ENCODE measurements at places on chromosomes 3 and 15.

GRCh38 chr3:6935970-6936369 lies 75.1 kb downstream of the GRM7 start:
- no peak for DNase-seq

- DNase-seq, result no peak
Measured at GRCh38 chr3:100865442-100865841, 127.8 kb downstream of the ABI3BP start.

DNA sequence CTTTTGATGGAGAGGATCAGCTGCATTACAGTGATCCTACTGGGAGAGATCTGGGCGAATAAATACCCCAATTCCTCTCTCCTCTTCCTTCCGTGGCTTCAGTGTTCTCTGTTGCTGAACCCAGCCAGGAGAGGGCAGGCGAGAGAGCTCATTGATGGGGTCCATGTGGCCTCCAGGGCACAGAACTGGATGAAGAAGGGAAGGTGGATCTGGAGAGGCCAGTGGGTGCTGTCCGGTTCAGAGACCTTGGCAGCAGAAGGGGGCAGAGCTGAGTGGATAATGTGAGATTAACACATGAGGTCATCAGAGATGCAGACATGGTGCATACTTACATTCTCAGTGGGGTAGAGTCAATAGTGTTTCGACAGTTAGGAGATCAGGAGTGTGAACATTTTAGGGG lies 193.6 kb downstream of the CLSTN2 start:
- DNase-seq, result peak; percentile 47

DNA sequence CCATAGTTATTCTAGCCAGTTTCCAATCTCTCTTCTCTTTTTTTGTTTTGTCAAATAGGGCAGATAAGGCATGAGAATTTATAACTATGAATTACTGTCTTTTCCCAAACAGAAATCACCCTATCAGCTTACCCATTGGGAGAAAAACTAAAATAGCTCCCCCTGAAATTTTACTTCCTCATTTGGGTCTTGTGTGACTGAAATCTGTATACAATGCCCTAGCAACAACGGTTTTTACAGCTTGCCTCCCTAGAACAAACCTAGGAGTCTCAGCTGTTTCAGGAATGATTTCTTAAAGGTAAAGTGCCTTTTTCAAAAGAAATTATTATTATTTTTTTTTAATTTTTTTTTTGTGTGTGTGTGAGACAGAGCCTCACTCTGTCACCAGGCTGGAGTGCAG lies 56.8 kb downstream of the CD86 start:
- no peak for DNase-seq

DNA sequence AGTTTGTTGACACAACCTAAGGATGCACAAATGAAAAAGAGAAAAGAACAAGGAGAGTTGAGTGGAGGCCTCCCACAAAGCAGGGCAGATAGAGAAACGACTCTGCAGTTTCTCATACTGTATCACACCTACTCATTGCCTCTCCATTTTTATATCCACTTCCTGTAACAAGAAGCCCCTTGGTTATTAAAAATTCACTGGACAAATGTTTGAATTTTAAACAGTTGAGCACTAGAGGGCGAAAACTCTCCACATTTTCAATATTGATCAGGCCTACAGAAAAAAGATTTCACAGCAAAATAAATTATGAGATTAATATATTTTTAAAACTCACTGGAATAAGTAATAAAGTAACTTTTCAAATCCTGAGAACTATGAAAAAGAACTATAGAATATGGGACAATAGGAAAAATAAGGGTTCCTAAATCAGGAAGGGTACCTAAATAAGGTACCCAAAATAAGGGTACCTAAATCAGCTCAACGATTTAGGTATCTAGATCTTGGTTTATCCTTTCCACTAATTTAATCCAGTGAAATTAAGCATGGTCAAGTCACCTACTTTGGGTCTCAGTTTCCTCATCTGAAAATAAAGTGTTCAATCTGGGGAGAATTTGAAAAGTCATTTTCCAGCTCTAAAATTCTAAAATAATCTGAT lies 47.0 kb upstream of the PPIB start:
- no peak for DNase-seq

DNA sequence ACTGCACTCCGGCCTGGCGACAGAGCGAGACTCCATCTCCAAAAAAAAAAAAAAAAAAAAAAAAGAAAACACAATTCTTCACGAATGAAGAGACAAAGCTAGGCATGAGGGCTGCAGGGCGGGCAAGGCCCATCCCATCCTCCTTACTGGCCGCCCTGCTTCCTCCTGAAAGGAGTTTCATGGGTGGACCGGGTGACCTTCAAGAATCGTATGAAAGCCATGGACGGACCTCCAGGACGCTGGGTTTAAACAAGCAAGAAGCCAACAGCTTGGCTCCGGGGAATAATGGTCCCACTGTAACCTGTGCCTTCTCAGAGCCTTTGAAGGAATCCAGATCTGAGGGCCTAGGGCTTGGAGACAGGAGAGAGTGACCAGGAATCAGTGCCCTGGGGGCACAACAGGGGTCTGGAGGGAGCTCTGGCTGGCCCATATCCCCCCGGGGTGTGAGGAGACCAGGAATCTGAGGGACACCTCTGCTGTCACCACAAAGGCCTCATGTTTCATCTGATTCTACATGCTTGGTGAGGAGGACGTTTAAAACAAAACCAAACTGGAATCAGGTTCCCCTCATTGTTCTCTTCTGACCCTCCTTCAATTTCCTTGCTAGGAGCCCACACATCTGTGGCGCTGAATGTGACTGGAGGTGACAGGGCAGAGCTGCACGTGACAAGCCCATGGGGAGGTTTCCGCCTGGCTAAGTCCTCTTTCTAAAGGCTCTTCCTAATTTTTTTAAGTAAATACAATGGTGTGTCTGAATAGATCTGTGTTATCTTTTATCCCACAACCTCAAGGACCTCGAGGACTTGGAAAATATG lies 46.1 kb downstream of the WHAMM start:
- DNase-seq, result no peak

- DNase-seq, result no peak
Measured at GRCh38 chr3:172617976-172618375, 92.9 kb downstream of the NCEH1 start.

DNA sequence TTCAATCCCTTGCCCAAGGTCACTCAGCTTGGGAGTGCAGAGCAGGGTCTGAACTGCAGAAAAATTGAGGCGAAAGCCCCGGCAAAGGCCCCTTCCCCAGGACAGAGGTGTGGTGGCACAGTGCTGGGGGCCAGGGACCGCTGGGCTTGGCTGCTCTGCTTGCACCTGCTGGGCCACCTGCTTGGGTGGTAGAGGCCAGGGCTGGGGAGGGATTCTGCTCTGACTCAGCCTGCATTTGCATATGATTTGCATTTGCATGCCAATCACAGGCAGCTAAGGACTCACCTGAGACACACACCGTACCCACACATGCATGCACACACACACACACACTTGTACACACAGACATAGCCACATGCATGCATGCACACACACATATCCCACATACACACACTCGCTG lies 9.9 kb downstream of the GRM2 start:
- no peak for DNase-seq

DNA sequence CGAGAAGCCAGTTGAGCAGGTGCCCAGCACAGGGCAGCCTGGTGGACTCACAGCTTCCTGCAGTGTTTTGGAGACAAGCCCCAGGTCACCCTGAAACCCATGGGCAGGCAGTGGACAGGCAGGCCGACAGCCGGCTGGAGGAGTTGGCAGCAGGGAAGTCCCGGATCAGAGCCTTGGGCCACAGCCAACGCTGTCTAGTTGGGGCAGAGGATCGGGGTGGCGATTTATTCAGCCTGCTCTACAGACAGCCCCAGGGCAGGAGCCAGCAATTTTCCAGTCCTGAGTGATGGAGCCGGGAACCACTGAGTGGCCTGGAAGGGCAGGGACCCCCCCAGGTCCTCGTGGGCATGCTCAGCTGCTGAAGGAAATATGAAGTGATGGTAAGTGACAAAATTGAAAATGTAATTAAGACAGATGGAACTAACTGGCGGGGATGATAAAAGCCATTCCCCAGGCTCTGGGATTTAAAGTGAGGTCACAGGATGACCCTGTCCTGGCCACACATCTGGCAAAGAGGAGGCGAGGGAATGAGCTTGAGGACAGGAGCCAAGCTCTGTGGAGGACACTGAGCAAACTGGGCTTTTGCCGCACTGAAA lies 34.4 kb upstream of the TBC1D21 start:
- DNase-seq, result no peak

GRCh38 chr15:67750371-67750770 lies 74.9 kb upstream of the SKOR1 start:
- DNase-seq, result no peak

DNA sequence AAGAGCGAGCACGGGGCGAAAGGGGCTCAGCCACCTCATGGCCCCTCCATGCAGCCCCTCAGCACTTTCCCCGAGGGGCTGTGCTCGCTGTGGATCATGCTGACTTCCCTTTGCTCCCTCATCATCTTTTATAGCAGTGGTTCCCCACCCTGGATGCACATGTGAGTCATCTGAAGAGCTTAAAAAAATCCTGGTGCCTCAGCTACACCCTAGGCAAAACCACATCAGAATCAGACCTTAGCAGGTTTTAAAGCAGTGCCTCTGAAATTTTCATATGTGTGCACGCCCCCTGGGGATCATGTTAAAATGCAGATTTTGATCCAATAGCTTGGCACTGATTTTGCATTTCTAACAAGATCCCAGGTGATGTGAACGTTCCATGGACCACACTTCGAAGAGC lies 50.9 kb downstream of the FEM1B start:
- no peak for DNase-seq

DNA sequence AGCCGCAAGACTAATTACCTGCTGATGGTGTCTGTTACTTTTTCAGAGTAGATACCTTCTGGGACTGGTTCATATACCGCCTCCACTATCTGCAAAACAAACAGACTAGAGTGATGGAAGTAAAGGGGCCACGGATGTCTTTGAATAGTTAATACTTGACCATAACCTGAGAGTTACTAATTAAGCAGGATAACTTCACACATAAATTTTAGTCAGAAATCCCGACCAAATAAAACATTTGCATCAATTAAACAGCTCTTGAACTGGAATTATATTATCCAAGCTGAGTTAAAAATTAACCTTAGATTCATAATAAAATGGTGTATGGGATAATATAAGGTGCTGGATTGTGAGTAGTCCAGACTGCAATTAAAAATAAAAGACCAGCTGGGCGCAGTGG lies 167.7 kb downstream of the NEK10 start:
- DNase-seq, result no peak

GRCh38 chr15:31178705-31179104 lies 77.2 kb upstream of the TRPM1 start:
- no peak for DNase-seq

DNA sequence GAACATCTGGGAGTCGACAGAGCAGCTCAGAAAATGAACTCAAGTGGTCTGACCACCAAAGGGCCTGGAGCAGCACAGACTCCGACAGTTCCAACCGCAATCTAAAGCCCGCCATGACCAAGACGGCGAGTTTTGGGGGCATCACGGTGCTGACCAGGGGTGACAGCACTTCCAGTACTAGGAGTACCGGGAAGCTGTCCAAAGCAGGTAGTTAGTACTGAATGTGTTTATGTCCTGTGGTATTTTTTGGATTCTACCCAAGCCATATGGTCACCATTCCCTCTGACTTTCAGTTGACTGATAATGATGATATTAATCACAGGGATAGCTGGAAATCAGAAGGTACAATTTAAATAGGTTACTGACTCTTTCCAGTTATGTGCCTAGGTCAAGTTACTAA lies 82.3 kb downstream of the ARPP21 start:
- DNase-seq, result no peak

GRCh38 chr15:29472901-29473445 lies 203.4 kb upstream of the NSMCE3 start:
- DNase-seq, result no peak

GRCh38 chr15:95647531-95648277 lies 682.8 kb upstream of the NR2F2 start:
- no peak for DNase-seq

DNA sequence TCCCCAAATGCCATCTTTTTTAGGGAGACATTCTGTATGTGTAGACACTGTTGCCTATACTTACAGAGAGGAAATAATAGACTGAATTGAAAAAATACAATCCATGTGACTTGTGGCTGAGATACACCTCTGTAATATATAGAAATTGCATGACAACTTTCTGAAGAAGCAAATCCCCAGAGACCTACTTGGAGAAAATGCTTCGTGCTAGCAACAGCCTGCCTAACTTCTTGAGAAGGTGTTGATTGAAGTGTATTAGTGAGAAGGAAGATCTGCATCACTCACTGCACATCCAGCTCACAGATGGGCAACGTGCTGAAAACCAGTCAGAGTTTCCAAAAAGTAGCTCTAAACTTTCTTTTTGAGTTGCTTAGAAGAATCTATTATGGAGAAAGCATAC lies 404.1 kb downstream of the EPHB1 start:
- DNase-seq, result no peak

DNA sequence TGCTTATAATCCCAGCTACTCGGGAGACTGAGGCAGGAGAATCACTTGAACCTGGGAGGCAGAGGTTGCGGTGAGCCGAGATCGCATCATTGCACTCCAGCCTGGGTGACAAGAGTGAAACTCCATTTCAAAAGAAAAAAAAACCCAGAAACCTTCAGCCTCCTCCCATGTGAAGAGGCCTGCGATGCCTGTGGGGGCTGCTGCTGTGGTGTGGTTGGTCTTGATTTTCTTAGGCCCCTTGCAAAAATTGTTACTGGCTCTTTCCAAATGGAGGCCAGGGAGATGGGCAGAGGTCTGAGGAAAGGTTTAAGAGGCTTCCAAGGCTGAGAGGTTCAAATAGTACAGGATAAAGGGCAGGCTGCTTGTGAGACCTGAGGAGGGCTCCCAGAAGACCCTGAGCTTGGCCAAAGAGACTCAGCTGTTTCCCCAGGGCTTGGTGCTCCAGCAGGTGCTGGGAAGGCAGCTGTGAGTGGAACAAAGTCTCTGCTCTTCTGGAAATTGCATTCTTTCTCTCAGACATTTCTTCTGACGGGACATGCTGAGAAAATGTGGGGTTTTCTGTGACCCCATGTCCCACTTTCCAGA lies 18.4 kb downstream of the GCSAM start:
- DNase-seq, result no peak

- no peak for DNase-seq
Measured at GRCh38 chr3:127753338-127753737, 69.0 kb downstream of the MGLL start.

- DNase-seq, result no peak
Measured at GRCh38 chr3:14920536-14920935, 26.8 kb upstream of the NR2C2 start.

- DNase-seq, result no peak
Measured at GRCh38 chr3:160049038-160049437, 60.4 kb downstream of the IL12A start.

DNA sequence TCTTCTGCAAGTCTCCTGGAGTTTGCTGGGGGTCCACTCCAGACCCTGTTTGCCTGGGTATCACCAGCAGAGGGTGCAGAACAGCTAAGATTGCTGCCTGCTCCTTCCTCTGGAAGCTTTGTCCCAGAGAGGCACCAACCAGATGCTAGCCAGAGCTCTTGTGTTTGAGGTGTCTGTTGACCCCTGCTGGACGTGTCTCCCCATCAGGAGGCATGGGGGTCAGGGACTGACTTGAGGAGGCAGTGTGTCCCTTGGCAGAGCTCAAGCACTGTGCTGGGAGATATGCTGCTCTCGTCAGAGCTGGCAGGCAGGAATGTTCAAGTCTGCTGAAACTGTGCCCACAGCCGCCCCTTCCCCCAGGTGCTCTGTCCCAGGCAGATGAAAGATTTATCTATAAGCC lies 86.5 kb downstream of the TPRG1 start:
- DNase-seq, result no peak

Measured in lower lobe of right lung (tissue), 2 donors.